ENCODE measurements at places on chromosomes 3 and 15.

- DNase-seq, result no peak
Observed at GRCh38 chr15:99324082-99324620, 72.9 kb downstream of the LRRC28 start.

- no peak for DNase-seq
Observed at GRCh38 chr15:95690631-95691340, 639.7 kb upstream of the NR2F2 start.

- no peak for DNase-seq
Observed at GRCh38 chr3:29711255-29711771, 430.4 kb downstream of the RBMS3 start.

DNA sequence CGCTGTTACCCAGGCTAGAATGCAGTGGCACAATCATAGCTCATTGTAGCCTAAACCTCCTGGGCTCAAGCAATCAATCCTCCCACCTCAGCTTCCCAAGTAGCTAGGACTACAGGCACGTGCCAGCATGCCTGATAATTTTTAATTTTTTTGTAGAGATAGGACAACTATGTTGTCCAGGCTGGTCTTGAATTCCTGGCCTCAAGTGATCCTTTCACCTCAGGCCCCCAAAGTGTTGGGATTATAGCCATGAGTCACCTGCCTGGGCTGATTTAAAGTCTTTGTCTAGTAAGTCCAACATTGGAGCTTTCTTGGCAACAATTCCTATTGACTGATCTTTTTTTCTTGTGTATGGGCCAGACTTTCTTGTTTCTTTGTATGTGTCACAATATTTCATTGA, 28.1 kb downstream of the SPINK8 start:
- DNase-seq, result no peak

- DNase-seq, result no peak
Observed at GRCh38 chr15:37902126-37902525, 32.3 kb upstream of the TMCO5A start.

GRCh38 chr3:44396200-44397171, 57.9 kb downstream of the TCAIM start:
- no peak for DNase-seq

DNA sequence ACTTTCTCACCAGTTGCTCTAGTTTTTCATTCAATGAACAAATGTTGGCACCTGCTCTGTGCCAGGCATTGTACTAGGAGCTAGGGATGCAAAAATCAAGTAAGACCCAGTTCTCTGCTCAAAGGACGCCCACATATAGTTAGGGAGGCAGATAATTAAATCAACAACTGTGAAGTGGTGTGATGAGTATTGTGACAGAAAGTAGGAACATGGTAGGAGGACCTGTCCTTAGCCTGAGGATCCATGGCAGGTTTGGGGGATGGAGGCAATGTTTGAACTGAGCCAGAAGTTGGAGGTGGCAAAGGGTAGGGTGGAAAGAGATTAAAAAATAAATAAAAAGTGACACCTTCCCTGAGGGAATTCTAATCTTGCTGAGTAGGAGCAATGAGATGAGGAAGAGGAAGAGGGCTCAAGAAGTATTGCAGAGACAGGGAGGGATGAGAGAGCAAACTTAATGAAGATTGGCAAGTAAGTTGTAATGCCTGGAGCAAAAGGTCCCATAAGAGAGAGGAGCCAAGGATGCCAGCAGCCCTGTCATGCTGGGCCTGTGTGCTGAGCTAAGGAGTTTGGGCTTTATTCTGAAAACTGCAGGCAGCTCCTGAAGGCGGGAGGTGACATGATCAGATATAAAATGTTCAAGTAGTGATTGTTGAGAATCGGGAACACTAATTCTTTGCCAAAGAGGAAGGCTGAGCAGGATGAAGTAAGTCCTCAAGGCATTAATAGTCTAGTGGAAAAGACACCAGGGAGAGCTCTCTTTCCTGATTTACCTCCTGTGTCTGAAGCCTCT, 184.3 kb upstream of the PPP2R3A start:
- DNase-seq, result no peak

DNA sequence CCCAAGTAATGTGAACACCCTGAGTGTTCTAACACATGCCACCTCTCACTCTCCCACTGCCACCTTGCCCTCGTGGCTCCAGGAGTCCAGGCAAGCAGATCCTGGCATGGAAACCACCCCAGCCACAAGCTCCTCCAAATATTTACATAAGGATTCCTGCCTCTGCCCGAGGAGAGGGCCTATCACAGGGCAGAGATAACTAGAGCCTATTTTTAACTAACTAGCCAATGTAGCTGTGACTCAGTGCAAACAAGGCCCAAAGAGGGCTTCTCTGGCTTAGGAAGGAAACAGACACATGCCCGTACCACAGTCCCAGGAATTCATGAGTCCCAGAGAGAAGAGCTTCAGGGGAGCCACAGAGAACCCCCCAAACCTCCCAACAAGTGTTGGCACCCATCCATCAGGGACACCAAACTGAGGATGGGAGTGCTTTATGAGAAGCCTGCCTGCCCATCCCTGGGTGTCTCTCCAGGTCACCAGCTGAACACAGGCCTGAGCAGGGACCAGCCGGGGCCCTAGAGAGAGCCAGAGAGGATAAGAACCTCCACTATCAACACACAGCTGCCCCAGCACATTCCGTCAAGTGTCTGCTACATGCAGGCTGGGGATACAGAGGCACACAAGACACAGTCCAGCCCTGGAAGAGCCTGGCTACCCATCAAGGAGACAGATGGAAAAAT, 9.2 kb downstream of the FYCO1 start:
- no peak for DNase-seq

DNA sequence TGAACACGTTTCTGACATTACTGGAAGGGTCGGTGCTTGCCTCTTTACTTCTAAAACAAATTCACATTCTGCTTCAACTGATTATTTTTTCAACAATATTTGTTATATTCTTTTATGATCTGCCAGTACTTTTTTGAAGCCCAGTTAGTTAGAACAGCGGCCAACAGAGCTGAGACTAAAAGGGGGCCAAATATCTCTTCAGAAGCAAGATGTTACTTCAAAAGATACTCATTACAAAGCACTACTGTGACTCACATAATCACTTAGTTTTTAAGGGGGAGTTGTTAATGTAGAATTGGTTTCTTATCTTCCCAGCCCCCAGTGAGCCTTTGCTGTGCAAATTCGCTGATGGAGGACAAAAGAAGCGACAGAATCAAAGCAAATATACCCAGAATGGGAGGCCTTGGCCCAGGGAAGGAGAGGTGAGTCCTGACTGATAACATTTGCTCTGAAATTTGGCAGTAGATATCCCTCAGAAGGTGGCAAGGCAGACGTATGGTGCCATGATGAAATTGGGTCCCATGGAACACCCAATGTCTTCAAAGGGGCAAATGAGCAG, 587.8 kb downstream of the RBMS3 start:
- no peak for DNase-seq

GRCh38 chr15:51861557-51862359, 32.3 kb downstream of the TMOD3 start:
- no peak for DNase-seq

DNA sequence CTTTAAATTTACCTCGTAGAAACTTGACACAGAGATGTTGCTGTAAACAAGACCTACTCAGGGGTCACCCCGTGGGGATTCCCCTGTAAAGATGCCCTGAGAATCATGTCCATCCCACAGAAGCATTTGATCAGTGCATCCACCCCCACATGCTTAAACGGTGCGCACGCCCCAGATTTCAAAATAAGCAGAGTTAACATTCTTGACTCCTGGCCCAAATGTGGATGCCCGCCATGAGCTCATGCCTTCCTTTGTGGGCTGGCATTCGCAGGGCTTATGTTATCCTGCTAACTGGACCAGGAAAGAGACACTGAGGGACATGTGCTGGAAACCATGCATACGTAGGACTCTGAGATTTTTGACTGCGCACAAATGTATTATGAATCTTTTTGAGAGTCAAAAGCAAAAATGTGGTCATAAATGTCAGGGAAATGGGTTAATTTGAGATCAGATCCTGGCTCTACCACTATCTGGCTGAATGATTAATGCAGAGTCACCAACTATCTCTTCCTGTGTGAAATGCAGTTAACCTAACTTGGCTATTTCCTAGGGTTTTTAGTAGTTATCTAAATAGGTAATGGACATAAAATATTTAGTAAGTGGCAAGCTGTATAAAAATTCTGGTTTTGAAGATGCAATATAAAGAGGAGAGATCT, 9.1 kb upstream of the TP63 start:
- no peak for DNase-seq

DNA sequence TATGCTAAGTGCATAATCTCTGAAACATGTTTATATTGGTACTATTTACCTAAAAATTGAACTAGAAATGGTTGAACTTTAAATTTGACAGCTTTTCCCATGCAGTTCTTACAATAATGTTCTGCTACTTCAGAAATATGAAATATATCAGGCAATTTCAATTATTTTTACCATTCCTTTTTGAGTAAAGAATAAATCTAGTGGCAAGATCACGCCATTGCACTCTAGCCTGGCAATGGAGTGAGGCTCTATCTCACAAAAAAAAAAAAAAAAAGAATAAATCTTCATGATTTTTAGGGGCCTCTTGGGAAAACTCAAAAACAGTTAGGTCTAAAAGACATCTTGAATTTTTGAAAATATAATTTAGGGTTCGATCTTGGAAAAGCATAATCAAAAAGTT, 10.6 kb upstream of the DNAAF4 start:
- DNase-seq, result no peak

DNA sequence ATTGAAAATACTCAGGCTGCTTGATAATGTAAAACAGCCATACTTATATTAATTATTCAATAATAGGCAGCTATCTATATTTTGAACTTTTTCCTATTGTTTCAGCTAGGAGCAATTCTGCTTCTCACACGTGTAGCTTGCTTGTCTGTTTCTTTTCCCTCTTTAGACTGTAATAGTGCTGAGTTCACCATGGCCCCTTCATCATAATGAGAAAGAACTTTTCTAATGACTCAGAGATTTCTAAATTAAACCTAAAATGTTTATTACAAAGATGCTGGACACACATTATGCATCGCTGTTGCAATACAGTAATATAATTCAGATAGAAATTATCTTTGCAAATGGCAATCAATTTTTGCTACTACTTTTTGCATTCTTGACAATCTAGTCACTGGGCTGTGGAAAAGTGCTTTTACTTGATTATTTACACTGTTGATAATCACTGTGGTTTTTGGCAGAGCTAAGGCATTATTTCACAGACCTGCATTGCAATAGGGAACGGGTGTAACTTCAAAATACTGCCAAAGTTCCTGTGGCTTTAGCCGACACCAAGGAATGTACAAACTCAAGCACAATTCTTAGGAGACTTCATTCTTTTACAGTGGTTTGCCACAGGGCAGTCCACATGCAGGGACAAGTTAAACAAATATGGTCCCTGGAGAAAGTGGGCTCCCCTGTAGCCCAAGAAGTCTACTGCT, 281.0 kb upstream of the TBL1XR1 start:
- no peak for DNase-seq

GRCh38 chr3:197000211-197000610, 29.4 kb downstream of the MELTF start:
- no peak for DNase-seq

DNA sequence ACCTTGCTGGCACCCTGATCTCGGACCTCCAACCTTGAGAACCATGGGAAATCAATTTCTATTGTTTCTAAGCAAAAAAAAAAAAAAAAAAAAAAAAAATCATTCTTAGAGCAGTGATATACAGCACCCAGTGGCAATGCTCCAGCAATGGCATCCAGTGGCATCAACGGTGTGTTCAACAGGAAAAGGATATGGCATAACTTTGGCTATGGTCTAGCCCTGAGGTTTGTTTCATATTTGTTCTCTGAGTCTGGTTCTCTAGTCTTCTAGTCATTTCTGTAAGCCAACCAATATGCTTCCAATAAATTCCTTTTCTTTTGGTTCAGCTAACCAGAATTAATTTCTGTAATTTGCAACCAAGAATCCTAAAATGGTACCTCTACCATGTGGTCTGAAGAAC, 19.2 kb downstream of the DENND4A start:
- DNase-seq, result no peak

DNA sequence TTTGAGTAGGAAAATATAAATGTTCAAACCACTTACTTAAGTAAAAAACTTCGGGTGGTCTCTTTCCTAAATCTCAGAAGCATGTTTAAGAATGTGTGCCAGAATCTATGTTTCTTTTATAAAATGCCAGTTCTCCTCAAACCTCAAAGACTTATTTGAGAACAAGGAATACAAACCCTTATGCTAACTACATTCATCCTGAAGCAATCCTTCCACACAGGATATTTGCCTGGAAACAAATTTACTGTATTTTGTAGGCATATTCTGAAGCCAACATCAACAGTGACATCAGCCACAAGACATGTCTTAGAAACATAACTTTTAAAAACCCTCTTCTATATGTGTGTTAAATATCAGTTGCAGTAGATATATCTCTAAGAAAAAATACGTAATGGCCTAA, 1077.0 kb downstream of the ROBO1 start:
- DNase-seq, result no peak

DNA sequence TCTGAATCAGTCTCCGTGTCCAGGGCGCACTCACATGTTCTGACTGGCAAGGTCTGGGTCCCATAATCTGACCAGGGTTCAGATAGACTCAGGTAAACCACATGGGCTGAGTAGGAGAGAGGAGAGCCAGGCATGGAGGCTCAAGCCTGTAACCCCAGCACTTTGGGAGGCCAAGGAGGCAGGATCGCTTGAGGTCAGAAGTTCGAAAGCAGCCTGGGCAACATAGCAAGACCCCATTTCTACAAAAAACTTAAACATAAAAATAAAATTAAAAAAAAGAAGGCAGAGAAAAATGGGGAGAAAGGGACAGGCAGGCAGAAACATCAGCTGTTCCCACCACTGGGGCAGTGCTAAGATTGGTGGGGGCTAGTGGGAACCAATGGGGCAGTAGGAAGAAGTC, 5.4 kb downstream of the TMEM43 start:
- no peak for DNase-seq

- no peak for DNase-seq
Observed at GRCh38 chr3:151268267-151269235, 9.8 kb downstream of the P2RY14 start.

DNA sequence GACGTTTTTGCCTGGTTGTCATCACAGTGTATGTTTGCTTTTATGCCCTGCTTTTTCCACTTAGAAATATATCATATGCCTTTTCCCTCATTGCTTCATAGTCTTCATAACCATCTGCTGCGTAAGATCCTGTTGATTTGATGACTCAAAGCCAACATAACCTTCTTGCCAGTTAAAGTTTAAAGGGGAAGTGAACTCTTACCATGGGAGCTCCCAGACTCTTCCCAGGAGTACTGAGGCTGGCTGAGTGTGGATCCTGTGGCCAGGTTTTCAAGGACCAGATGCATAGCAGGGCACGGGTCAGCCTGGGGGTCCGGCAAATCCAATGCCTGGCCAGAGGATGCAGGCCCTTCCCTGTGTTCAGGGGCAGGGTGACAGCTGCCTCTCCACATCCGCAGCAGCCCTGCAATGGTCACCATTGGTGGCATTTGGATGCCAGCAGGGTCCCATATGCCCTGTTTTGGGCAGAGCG, 42.0 kb upstream of the SACM1L start:
- DNase-seq, result no peak
